Suprapubic skin (tissue), 4 donors: ENCODE measurements at places on chromosomes 11 and 22.

- DNase-seq, result no peak
Measured at GRCh38 chr11:58963551-58964104, 24.3 kb downstream of the GLYATL1 start.

- DNase-seq, result no peak
Measured at GRCh38 chr11:116707161-116707629, 65.6 kb downstream of the BUD13 start.

DNA sequence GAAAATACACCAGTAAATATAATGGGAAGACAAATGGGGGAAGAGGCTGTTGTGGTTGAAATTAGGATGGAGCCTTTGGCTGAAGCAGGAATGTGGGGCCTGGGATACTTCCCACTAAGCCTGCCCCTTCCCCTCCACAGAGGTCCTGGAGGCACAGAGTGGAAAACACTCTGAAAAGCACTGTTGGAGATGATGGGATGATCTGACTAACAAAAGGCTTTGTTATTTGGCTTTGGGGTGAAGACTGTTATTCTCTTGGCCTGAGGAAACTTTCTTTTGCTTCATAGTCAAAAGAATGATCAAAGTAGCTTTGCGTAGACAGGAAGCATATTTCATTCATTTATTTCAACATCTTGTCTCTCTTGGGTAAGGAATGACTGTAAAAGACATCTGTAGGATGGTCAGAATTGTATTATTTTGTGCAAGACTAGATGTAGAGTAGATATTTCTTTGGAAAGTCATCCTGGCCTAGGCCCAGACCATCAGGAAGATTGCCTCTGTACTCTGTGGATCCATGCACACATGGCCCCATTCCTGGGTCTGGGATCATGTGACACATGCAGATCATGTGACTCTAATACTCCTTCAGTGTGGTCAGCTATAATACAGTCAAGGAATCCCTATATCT, 111.4 kb downstream of the SPON1 start:
- no peak for DNase-seq

GRCh38 chr11:116100016-116100415, 595.8 kb upstream of the CADM1 start:
- DNase-seq, result no peak

DNA sequence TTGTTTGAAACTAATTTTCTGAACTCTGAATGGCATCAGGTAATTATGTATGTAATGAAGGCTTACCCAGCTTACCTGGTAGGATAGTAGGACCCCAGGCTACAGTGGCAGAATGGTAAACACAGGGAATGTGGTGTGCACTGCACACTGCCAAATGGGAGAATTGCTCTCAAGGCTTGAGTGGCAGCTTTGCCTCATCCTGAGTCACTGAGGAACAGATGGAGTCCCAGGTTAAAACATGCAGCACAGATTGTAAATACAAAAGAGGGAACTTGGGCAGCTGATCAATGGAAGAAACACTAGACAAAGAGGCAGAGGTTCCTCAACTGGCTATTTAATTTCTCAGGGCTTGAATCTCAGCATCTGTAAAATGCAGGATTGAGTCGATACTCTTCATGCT, 24.4 kb downstream of the GPR83 start:
- DNase-seq, result no peak

DNA sequence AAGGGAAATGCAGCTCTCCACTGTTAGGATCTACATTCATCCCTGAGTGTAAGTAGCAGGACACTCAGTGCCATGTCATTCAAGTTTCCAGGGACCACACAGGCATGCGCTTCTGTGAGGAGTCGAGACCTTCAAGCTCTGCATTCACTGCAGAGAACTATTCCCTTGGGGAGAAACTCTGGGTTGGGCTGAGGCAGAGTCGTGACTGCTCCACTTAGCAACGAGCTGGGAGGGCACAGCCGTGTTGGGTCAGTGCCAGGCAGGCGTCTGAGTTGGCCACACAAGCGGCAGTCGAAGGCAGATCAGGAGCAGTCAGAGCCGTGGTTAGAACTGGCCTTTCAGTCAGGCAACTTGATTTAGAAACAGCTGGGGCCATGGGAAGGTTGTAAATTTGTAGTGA, 14.7 kb downstream of the MPEG1 start:
- no peak for DNase-seq

DNA sequence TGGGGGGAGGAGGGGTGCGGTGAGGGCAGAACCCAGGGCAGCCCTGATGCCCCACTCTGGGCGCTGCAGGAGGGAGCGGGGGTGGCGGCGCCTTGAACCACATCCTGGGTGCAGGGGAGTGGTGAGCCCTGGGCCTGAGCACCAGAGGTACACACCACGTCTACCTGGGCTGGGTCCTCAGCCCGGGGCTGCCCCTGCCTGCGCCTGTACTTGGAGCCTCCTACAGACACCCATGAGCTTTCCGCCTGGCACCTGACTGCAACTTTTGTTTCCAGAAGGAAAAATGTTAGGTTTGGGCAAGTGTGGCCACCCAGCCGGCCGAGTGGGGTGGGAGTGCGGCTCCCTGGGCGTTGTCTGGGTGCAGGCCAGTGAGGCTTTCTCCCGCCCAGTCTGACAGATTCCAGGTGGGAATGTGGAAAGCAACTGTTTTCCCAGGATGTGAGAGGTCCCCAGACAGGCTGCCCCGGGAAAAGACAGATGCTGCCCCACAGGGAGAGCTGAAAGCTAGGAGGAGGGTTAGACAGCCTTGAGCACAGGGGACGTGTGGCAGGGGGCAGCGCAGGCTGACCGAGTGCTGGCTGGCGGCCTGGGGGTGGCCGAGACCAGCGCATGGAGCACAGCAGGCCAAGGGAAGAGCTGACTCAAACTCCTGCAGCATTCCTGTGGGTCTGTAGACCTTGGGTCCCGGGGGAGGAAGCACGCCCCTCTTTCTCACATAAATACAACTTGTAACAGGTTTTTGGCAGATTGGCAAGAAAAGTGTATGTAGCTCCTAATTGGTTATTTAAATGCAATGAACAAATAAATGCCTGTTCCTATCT, 44.1 kb downstream of the GNB1L start:
- DNase-seq, result no peak

- DNase-seq, result peak; percentile 29
Measured at GRCh38 chr11:33651990-33652389, 48.6 kb downstream of the C11orf91 start.

DNA sequence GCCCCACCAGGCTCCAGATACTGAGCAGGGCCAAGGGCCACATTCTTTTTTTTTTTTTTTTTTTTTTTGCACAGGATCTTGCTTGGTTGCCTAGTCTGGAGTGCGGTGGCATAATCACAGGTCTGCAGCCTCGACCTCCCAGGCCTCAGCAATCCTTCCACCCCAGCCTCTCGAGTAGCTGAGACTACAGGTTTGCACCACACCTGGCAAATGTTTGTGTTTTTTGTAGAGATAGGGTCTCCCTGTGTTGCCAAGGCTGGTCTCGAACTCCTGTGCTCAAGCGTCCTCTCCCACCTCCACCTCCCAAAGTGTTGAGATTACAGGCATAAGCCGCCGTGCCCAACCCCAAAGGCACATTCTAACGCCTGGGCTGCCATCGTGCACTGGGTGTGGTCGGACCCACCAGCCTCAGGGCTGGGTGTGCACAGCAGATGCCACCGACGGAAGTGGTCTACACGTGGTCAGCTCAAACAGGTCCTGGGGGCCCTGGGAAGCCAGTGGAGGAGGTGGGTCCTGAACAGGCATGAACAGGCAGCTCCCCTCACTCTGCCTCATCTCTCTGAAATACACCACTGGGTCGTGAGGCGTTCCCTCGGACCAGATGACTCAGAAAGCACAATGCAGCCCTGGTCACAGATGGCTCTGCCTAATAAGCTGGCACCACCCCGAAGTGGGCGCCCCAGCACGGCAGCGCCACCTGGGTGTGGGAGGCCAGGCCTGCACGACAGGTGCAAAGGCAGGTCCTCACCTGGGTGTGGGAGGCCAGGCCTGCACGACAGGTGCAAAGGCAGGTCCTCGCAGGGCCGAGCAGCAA, 5.1 kb upstream of the B4GALNT4 start:
- DNase-seq, result peak; percentile 70

DNA sequence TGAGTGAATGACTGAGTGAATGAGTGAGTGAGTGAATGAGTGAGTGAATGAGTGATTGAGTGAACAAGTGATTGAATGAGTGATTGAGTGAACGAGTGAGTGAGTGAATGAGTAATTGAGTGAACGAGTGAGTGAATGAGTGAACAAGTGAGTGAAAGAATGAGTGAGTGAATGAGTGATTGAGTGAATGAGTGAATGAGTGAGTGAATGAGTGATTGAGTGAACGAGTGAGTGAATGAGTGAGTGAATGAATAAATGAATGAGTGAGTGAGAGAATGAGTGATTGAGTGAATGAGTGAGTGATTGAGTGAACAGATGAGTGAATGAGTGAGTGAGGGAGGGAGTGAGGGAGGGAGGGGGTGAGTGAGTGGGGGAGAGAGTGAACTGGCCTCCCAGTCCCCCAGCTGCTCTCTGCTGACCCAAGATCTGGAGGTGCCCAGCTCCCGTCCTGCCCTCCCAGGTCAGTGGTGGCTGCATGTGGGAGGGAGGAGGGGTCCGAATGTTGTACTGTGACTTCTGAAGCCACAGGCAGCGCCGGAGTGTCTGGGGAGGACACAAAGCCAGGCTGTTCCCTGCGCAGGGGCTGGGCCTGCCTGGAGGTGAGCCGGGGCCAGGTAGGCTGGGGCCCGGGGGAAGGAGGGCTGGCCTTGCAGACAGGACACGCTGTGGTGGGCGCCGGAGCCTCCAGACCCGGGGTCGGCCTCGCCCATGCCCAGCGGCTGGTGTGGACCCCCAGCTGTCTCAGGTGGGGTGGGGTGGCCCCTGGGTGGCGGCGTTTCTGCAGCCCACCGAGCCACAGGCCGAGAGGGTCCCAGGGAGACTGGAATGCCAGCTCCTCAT, 17.8 kb upstream of the PIM3 start:
- DNase-seq, result no peak

GRCh38 chr11:121696931-121697670, 244.3 kb upstream of the SORL1-AS1 start:
- no peak for DNase-seq

- DNase-seq, result no peak
Measured at GRCh38 chr11:23778971-23779370, 717.9 kb upstream of the LUZP2 start.

GRCh38 chr22:48808038-48808960, 1019.4 kb downstream of the BRD1 start:
- no peak for DNase-seq

DNA sequence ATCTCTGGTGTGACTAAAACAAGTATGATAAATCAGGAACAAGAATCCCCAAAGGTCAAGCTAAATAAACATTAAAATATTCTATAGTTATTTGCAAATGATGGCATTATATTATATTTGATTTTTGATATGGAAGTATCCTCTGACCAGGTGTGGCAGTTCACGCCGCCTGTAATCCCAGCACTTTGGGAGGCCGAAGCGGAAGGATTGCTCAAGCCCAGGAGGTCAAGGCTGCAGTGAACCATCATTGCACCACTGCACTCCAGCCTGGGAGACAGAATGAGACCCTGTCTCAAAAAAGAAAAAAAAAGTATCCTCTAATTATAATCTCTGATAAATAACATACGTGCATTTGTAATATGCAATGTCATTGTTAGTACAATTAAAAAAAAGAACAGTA, 6.6 kb upstream of the POU2AF3 start:
- DNase-seq, result no peak

- DNase-seq, result no peak
Measured at GRCh38 chr22:40504285-40505249, 132.0 kb downstream of the MRTFA start.

DNA sequence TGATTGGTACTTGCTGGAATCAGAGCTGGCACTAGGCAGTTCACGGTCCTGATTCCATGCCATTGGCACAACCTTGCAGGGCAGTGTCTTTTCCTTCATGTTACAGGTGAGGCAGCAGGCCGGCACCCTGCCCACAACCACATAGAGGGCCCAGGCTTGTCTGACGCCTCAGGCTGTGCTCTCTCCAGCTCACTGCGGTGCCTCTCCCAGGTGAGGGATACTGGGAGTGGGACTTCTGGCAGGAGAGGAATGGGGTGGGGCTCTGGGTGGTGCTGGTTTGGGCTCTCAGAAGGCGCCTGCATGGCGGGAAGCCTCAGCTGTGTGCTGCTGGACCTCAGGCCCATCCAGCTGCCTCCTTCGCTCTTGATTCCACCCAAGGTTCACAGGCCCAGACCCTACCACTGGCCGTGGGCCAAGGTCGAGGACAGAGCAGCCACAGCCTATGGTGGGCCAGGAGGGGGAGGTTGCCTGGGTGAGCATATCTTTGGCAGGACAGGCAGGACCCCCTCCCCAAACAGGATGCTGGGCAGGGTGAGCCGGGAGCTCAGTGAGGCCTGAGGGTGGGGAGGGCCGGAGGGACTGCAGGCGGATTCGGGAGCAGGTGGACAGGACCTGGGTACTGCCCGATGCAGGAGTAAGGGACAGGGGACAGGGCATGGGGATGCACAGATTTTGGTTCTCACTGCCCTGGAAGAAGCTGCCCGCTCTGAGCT, 7.0 kb upstream of the MPPED1 start:
- no peak for DNase-seq

- no peak for DNase-seq
Measured at GRCh38 chr11:73236205-73236765, 18.2 kb downstream of the P2RY2 start.

DNA sequence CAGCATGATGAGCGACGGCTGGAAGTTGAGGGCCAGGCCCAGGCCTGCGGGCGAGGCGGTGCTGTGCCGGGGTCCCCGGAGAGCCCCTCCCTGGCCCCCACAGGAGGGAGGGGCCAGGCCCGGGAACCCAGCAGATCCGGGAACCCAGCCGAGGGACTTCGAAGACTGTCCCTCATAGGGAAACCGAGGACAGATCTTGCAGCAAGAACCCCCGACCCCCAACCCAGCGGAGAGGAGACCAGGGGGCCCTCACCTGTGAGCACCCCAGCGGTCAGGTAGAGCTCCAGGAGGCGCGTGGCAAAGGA, 2.4 kb downstream of the SLC16A8 start:
- DNase-seq, result no peak

DNA sequence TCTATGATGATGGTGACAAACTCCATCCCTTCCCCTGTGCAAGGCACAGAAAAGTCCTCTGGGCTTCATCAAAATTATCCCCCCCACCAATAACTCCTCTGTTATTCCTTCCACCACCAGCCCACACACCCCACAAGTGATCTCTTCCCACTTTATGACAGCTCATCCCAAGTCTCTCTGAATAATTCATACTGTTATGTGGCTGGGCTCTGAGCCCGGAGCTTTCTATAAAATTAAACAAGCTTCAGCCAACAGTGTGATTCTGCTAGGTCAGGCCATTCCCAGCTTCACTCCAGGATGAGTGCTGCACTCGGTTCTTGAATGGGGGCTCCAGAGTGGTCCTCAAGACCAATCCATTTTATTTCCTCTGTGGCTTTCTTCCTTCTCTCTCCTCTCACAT, 83.0 kb downstream of the INSC start:
- DNase-seq, result no peak

DNA sequence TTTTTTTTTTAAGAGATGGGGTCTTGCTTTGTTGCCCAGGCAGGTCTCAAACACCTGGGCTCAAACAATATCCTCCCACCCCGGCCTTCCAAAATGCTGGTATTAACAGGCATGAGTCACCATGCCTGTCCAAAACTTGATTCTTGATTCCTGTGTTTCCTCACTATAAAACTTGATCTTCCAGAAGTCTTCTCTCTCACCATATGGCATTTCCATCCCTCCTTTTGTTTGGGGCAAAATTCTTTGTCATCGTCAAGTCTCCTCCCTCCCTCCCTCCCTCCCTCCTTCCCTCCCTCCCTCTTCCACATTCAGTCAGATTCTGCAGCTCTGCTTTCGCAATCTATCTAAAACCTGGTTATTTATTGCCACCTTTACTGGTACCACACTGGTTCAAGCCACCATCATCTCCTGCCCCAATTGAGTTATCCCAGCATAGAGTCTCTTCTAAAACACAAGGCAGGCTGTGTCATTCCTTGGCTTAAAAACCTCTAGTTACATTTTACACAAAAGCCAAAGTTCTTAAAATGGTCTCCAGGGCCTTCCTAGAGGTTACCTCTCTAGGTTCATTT, 65.0 kb upstream of the HORMAD2 start:
- DNase-seq, result no peak
